Activated CD4-positive, alpha-beta T cell treated with anti-CD3 and anti-CD28 coated beads, Interleukin-2, amount 10 ng/mL, durations not matched to agents 7 days and 5 days (primary cell): ENCODE measurements at places on chromosomes 11 and 22. TPM values are rescaled to one million over a fixed set of nuclear protein-coding genes. Genes with fewer than 3 reads are reported as not detected.

MISFA gene
- 0.67 TPM for total RNA-seq

MMP10 gene
- not detected for total RNA-seq

GGTLC3 gene
- total RNA-seq = not detected

CTSW gene
- total RNA-seq = 23.6 TPM
